NCI-H1436 (cell line): ENCODE measurements at places on chromosomes 11 and 22.

DNA sequence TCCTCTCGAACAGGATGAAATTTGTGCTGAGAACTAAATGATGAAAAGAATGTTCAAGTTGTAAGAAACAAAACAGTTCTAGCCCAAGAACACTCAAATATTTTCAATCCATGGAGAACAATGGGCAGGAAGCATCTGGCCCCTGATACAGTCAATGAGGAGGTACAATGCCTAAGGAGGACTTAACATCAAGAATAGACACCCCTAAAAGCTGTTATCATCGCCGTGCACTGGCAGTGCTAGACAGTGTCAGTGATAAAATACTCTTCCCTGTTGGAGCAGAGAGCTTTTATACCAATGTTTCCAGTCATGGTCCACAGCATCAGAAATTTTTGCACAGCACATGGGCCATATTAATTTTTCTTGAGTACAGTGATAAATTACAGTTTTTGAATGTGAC, 20.2 kb upstream of the VSTM5 start:
- no peak for DNase-seq

- DNase-seq, result no peak
These were observed 480.5 kb upstream of the RAG2 start for GRCh38 chr11:37078521-37078920.

- no peak for DNase-seq
These were observed 1090.0 kb downstream of the BRD1 start for GRCh38 chr22:48737461-48738203.

GRCh38 chr22:28154861-28155260, 235.8 kb upstream of the PITPNB start:
- DNase-seq, result no peak

GRCh38 chr11:57094181-57094935, 87.4 kb upstream of the LRRC55 start:
- no peak for DNase-seq

DNA sequence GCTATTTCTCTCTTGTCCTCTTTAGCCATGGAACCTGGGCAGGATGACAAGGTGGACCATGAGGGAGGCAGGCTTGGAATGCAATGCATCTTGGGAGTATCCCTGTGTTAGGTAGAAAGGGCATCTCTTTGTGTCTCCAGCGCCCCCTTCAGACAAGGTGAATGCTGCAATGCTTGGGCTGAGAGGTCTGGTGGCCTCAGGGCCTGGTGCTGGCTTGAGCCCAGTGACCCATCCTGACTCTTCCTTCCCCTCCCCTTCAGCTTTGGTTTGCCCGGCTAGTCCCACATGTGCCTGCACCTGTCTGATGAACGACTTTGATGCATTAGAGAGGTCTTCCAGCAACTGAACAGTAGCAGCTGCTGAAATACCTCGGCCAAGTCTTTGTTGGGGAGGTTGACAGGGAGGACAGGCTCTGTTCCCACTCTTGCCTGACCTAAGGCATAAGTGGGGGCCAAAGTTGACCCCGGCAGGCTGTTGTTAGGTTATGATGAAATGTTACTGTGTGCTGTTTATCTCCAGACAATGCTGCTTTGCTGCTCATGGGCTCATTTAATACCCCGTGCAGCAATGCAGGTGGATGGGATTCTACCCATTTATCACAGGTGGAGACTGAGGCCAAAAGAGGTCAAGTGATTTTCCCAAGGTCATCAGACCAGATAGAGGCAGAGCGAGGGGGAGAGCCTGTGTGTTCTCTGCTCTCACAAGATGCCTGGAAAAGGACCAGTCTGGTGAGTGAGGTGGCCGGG, 22.5 kb downstream of the MYO18B start:
- no peak for DNase-seq

GRCh38 chr11:1485504-1485885, 1.1 kb downstream of the MOB2 start:
- DNase-seq, result no peak

- DNase-seq, result no peak
These were observed 40.2 kb downstream of the TBX1 start for GRCh38 chr22:19800761-19801244.

DNA sequence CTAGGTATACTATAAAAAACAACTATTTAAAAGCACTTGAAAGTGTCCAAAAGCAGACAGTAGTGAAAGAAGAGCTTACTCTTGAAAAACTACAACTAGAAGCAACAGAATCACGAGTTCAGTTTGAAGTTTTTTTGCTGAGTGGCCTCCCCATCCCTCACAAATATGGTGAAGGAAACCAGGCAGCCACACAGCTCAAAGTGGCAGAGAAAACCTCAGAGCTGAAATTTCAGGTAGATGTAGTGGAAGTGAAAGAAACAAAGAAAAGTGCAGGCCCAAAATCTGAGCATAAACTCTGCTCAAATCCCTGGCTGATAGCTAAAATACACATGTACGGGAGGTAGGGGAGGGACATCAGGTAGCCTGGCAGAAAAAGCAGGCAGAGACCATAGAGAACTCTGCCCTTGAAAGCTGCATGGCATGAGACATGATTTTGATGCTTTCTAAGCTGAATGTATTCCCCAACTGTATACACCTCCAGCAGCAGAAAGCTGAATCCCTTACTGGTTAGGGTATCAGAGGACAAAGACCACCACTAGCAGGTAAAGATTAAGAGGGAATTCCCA, 12.1 kb downstream of the BTBD10 start:
- DNase-seq, result no peak

DNA sequence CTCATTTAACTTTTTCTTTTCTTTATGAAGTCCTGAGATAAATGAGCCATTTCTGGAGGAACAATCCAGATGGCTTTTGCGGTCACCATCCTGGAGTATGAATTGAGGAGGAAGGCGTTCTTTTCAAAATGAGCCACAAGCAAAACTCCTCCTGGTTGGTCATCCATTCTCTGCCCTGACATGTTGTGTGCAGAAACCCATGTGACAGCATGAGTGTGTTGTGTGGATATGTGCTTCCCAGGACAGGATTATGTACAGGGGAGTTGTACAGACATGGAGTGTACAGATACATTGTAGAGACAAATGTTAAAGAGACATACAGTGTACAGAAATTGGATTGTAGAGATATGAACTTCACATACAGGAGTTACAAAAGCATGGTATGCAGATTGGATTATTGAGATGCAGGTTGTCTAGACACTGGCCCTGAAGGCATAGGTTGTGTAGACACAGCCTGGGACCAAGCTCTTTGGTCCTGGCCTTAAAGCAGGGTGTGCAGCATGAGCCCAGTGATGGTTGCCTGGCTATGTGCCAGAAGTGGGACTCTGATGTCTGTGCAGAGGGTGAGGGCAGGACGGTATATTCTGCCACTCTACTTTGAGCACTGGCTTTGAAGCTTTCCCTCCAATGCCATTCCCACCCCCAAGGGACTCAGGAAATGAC, 178.5 kb upstream of the ZBED5 start:
- DNase-seq, result no peak

- DNase-seq, result no peak
These were observed 152.3 kb upstream of the CCDC90B start for GRCh38 chr11:83438438-83438837.

GRCh38 chr11:112580864-112581263, 320.2 kb upstream of the PLET1 start:
- no peak for DNase-seq

DNA sequence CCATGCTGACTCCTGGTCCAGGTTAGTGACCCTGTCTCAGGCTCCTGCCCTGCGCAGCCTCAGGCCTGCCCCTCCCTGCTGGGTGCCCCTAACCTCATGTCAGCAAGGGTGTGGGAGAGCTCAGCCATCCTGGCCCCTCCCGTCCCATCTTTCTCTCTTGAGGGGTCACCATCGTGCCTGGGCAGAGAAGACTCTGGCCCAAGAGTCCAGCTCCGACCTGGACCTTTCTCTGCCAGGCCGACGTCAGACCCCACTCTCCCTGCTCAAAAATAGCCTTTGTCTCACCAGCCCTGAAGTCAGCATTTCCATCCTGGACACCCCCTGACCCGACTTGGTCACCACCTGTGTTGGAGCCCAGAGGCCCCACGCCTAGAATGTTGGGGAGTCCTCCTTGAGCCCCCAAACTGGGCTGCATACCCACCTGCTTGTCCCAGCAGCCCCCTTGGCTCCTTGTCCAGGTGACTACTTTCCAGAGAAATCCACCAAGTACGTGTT, 4.9 kb downstream of the SCGB1C1 start:
- DNase-seq, result no peak

GRCh38 chr11:67366546-67366945, 6.9 kb downstream of the CLCF1 start:
- no peak for DNase-seq

DNA sequence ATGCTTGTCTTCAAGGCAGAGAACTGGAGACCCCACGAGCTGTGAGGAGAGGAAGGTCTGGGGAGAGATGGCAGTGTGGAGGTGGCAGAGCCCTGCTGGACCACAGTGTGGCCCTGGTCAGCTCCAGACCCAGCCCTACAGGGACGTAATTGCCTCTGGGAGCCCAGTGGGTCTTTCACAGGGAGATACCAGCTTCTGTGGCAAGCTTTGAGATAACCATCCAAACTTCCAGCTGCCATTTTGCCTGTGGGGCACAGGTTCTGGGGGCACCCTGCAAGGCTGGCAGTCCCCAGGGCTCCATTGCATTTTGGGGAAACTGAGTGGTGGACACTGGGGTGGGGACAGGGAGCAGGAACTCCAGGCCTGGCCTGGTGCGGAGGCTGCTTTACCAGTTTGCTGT, 10.2 kb upstream of the MPPED1 start:
- DNase-seq, result no peak

- no peak for DNase-seq
These were observed 5.2 kb downstream of the RASSF7 start for GRCh38 chr11:565921-566509.

DNA sequence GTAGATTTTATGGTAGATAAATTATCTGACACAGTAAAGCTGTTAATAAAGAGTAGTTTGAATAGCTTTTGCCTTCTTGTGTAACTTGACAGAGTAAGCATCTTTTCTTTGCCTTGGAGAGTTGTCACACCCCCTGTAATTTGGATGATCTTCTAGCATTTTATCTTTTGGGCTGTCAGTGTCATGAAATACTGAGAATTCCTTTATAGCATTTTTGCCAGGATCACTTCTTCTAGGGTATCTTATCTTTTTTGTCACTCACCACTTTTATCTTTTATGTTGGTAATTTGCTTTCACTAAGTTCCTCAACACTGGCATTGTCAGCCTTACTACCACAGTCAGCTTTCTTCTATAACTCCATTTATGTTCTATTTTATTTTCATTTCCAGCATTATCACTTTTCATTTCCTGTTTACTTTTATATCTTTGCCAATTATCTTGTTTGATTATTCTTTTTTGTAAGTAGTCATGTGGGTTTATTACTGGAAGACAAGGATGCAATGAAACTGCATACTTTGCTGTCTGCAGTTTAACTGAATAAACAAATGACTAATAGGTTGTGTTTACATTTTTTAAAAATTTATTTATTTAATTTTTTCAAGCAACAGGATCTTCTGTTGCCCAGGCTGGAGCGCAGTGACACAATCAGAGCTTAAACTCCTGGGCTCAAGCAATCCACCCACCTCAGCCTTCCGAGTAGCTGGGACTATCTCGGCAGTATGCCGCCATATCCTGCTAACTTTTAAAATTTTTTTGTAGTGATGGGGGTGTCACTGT, 28.1 kb upstream of the ACAT1 start:
- no peak for DNase-seq

- no peak for DNase-seq
These were observed 9.7 kb upstream of the RCN1 start for GRCh38 chr11:32081129-32081641.

GRCh38 chr11:84812471-84812969, 814.6 kb downstream of the DLG2 start:
- no peak for DNase-seq

DNA sequence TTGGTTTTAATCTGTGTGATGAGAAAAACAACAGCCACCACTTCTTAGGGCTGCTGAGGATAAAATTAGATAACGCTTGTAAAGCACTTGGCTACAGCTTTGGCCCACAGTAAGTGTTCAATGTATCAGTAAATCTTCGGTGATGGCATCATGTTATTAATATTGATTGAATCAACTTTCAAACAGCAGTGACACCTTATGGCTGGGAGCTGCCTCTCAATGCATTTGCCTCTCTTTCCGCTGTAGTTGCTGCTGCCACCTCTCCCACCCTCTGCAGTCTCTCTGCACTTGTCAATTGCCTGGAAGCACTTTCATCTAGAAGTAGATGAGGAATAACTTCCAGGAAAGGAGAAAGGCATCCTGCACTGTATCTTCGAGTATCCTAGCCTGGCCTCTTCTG, 491.1 kb downstream of the OPCML start:
- DNase-seq, result no peak

DNA sequence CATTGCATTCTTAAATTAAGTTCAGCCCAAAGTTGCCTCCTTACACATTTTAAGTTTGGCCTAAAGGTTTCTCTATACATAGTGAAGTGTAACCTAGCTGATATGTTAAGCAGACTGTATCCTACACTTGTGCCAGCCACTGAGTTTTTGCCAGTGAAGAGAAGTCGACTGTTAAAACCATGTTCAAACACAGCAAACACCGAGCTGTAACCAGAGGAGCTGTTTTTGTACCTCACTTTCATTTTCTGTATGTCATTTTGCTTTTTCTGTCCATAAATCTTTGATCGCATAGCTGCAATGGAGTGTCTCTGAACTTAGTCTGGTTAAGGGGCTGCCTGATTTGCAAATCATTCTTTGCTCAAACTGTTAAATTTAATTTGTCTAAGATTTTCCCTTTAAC, 403.7 kb downstream of the LUZP2 start:
- DNase-seq, result no peak

- no peak for DNase-seq
These were observed 496.7 kb upstream of the ARHGAP42 start for GRCh38 chr11:100190395-100190794.

DNA sequence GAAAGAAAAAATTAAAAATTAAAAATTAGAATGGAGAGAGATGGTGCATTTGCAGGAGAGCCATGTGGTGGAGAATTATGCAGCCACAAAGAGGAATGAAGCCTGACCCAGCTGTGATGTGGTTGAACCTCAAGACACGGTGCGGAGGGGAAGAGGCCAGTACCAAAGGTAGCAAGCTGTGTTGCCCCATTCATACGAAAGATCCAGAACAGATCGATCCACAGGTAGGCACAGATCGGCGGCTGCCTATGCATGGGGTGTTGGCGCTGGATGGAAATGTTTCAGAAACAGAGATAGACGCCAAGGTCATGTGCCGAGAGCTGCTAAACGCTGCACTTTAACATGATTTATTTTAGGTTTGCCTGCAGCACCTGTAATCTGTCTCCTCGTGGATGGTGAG, 992.3 kb downstream of the BRD1 start:
- DNase-seq, result no peak
